ENCODE measurements at places on chromosomes 13 and 19.

- no peak for DNase-seq
Measured at GRCh38 chr19:37979547-37980082, 72.6 kb downstream of the SIPA1L3 start.

GRCh38 chr19:11038511-11038910, 50.8 kb upstream of the LDLR start:
- DNase-seq: no peak

DNA sequence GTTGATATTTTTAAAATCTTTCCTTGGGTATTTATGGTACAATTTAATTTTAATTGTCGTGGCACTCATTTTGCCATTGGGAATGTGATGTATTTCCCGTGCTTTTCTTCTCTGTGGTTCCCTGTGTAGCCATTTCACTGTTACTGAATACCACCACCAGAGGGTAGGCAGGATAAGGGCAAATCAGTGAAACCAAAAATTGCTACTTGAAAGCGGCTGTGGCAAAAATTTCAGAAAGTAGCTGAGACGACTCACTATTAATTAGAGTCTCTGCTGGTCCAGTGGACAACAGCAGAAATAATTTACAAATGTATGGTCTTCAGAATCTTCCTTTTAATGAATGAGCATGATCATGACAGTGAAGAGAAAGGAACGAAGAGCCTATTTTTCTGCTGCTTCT, 34.4 kb upstream of the MIR17HG start:
- no peak for DNase-seq

GRCh38 chr19:30226464-30227011, 145.6 kb upstream of the ZNF536 start:
- DNase-seq: no peak

DNA sequence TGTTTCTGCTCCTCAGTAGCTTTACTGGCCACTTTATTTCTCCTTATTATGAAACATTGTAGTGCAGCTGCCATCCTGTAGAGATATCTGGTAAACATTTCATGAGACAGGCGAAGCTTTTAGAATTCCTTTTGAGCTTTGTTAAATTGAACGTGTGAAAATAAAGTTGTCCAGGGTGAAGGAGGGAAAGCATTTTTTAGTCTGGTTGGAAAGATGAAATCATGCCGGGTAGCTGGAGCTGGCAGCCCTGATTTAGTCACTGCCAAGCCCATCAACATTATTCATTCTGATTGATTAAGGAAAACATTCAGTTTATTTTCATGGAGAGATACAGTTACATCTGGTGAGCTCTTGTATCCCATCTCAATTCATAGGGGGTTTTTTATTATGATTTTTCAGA, 326.2 kb upstream of the GPC6 start:
- DNase-seq: no peak

DNA sequence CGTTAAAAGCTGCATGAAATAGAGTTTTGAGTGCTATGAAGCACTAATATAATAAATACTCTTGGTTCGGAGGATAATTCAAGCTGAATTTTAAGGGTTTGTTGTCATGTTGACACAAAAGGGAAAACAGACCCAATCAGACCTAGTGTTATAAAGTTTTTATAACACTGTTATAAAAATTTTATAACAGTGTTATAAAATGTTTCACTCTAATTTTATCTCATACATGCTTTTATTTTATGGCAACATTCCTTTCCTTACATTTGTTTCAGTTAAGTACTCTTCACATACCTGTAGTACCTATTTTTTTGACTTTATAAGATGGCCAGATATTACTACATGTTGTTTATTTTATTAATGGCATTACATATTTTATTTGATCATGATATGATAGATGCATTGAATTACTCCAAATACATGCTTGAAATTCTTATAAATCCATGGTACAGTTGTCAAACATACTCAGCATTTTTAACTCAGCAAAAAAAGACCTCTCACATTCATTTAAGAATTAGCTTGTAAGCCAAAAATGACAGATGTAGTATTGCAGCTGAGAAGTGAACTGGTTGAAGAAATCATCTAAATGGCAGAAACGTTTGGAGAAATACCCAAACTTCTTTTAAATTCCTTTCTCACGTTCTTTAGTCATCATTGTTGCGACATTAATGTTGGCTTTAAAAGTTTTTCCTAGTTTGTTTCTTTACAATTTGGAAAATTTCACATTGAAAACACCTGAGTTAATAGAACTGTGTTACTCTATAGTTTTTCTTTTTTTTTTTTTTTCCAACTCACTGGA, 104.5 kb downstream of the PIBF1 start:
- DNase-seq: no peak

GRCh38 chr13:80334597-80335260, 6.2 kb downstream of the SPRY2 start:
- no peak for DNase-seq
